ENCODE measurements at places on chromosomes 3 and 15.

GRCh38 chr15:87703327-87704111 is 553.0 kb downstream of the NTRK3 start:
- no peak for DNase-seq

GRCh38 chr3:41163421-41163820 is 35.9 kb upstream of the CTNNB1 start:
- DNase-seq: no peak

GRCh38 chr3:197206913-197207312 is 91.5 kb downstream of the DLG1 start:
- no peak for DNase-seq

DNA sequence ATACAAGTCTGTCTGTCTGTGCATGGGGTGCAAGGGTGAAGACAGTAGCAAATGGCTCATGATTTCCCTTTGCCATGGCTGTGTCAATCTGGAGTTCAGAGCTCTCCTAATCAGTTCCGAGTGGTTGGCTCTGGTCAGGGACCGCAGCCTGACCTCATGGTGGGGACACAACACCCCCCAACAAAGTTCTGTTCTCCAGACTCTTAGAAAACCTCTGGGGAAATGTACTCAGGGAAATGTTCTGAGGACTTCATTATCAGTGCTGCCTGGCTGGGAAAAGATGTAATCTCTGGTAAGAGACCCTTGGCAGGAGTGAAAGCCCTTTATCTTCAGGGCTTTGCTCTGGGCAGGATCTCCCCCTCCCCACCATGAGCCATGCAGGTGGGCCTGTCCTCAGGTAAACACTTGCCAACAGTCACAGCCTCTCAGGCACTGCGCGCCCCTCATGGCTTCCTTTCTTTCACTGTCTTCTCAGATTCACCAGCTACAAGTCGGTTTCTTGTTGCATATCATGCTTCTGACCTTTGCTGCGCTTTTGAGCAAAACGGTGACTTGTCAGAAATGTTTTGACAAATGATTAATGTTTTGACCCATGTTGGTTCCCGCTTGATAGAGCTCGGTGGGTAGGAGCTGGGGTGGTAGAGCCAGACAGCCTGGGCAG is 95.5 kb downstream of the ST6GAL1 start:
- peak; percentile 61 for DNase-seq

DNA sequence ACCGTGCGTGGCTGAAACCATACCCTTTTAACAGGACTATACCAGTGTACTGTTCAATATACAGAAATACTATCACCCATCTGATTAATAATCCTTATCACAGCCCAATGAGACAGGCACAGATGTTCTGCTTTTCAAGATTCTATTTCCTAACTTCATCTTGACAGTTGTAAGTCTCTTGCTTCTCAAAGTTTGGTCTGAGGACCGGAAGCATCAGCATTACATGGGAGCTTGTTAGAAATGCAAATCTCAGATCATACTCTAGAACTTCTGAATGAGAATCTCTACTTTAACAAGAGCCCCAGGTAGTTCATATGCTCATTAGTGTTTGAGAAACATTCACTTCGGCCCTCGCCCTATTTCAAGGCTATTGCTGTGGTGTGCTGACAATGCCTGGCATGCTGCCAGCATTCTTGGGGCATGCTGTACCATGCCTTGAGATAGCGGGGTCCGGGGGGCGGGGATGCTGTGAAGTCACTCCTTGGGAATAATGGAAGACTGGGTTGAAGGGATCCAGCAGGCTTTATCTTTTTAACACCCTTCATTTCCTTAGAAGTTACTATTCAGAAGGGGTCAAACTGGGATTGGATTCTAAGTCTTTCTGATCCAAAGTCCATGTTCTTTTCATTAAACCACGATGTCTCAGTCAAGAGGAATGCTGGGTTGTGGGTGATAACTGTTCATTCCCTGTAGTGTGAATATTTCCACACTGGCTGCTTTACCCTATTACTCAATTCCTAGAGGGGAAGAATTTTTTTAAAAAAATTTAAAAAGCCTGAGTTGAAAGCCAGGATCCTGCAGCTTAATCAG is 194.7 kb downstream of the LPP start:
- no peak for DNase-seq

- no peak for DNase-seq
Measured at GRCh38 chr15:69843276-69843899, 254.3 kb downstream of the TLE3 start.

GRCh38 chr15:88083811-88084760 is 172.5 kb downstream of the NTRK3 start:
- no peak for DNase-seq

- DNase-seq: no peak
Measured at GRCh38 chr3:83632526-83632925, 1326.3 kb upstream of the CADM2 start.

GRCh38 chr3:120909602-120909878 is 1.5 kb downstream of the STXBP5L start:
- DNase-seq: no peak

GRCh38 chr3:47473391-47473790 is 2.4 kb downstream of the SCAP start:
- DNase-seq: no peak

- DNase-seq: no peak
Measured at GRCh38 chr3:54792584-54792983, 135.3 kb downstream of the LRTM1 start.

GRCh38 chr3:195269375-195270078 is 1.4 kb downstream of the XXYLT1 start:
- no peak for DNase-seq

DNA sequence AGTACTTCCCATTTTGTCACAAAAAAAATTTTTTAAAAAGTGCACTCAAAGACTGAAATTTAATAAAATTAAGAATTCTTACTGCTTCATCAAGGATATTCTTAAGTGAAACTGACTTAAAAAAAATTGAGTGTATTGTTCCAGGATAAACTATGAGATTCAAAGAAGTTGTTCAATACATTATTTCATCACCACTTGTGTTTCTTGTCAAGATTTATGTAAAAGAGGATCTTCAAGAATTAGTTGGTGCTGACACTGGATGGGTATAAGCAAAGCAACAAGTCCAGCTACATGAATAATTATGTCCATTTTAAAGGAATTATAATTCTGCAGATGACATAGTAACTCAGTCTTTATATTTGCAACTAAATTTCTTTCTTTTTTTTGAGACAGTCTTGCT is 4.3 kb upstream of the AP4E1 start:
- DNase-seq: no peak

GRCh38 chr15:52697051-52697450 is 17.9 kb upstream of the ATOSA start:
- DNase-seq: no peak

GRCh38 chr3:195893516-195893915 is 14.8 kb downstream of the TNK2 start:
- no peak for DNase-seq

- DNase-seq: no peak
Measured at GRCh38 chr3:25588441-25589103, 76.1 kb downstream of the TOP2B start.

DNA sequence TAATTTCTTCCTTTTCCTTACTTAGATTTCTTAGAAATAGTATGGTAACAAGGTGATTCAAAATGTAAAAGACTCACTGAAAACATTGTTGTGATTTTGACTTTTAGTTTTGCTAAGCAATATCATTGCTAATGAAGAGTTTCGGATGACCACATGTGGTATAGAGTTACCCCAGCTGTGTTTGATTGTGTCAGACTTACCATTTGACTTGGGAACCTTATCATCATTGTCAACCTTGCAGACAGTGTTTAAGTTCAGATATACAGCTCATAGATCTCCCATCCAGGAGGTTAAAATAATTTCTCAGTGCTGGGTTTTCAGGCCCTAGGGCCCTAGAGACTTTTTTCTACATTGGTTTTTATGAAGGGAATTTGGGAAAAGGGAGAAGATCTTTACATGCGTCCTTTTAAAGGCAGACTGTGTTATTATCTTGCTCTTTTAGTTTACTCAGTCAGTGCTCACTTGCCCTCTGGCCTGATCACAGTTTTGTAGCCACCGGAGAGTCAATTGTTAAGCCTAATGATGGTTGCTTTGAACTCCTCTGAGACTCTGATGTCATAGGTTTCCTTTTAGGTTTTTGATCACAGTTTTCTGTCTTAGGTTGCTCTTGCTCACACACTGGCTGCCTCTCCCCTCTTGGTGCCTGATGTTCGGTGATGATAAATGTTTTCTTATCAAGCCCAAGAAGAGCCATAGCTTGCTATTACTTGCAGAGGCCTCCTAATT is 133.5 kb upstream of the ZPLD1 start:
- no peak for DNase-seq

- no peak for DNase-seq
Measured at GRCh38 chr3:30042916-30043555, 563.4 kb upstream of the TGFBR2 start.

- no peak for DNase-seq
Measured at GRCh38 chr3:46477756-46478155, 13.1 kb upstream of the LTF start.

- DNase-seq: peak; percentile 30
Measured at GRCh38 chr15:43268111-43269105, 1.7 kb upstream of the TGM5 start.

DNA sequence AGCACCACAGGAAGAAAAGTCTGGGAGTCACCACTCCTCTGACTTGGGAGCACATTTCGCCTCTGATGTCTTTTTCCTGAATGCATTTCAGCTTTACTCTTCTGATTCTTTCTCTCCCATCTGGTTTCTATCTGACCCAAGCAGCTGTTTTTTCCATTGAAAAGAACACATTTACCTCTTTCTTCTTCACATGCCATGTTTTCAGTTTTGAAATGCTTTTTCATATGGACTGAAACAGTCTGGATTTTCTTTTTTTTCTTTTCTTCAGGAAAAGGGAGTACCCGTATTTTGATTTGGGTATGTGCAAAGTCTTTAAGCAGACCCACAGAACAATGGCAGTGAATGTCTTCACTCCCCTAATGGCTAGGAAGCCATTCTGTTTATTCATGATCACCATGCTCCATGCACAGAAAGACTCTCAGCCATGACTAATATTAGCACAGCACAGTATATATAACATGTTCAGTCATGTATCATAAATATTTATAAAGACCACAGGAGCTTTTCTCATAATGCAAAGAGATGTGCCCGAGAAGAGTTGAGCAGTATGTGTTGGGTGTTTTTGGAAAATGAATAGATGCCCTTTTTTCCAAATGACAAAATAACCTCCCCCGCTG is 82.7 kb upstream of the LRIG1 start:
- DNase-seq: no peak

GRCh38 chr3:128563439-128563838 is 70.4 kb upstream of the GATA2 start:
- no peak for DNase-seq

DNA sequence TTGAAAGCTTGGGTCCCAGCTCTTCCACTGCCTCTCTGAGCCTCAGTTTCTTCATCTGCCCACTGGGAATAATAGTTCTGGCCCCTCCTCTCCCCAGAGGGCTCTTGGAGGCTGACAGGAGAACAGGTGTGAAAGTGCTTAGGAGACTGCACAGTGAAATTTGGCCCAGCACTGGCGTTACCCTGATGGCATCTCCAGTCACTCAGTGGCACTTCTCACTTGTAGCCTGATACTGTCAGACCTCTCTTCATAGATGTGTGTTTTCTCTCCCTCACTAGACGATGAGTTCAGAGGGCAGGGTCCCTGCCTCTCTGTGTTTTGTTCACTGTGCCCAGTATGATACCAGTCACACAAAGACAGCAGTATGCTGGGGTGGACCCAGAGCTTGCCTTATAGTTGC is 22.2 kb upstream of the IGDCC3 start:
- no peak for DNase-seq

GRCh38 chr3:53113293-53114010 is 16.8 kb downstream of the RFT1 start:
- DNase-seq: no peak

GRCh38 chr3:134846911-134847317 is 51.9 kb downstream of the EPHB1 start:
- DNase-seq: no peak

DNA sequence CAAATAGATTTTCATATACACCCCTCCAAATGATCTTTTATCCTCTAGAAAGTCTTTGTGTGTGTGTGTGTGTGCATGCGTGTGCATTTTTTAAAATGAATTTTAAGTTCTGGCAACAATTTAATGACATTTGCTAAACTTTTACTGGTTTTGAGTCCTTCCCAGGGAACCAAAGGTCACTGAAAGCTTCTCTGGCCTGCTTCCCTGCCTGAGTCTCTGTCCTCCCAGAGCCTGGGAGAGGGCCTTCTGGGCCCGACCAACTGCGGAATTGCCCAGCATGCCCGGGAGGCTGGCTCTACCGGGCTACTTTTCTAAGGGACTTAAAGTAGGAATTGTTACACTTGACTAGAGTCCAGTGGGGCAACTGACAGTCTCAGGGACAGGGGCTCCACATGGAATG is 7.4 kb upstream of the RBPMS2 start:
- DNase-seq: no peak

DNA sequence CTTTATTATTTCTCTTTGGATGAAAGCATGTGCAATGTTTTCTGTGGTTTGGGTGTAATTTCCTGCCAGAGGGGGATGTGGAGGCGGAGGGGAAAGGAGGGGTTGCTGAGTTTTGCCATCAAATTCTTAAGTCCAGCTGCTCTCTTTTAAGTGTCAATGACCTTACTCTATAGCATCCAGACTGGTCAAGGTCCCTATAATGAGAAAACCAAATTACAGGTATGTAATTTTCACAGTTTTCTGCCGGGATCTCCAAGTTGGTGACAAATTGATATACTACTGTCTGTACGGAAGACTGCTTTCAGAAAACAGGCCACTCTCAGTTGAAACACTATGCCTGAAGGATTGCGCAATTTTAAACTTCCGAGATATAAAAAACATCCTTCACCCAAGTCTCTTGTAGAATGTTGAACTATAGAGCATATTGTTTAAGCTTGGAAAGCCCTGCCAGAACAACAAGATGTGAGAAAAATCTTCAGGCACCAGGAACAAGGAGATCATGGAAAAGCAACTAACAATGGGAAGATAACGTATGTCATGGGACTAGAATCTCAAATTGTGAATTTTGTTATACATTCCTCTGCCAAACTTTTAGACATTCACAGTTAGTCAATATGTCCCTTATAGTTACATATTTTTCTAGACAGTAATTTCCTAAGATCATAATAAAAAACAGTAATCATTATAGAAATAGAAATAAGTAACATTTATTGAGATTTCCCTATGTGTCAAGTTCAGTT is 300.7 kb upstream of the SATB1 start:
- DNase-seq: peak; percentile 71

- no peak for DNase-seq
Measured at GRCh38 chr3:136432685-136433084, 182.5 kb downstream of the PCCB start.

All from activated CD4-positive, alpha-beta T cell treated with anti-CD3 and anti-CD28 coated beads, Interleukin-2, Interleukin-6, amounts not matched to agents 100 ng/mL and 50 ng/mL, durations not matched to agents 16 hours and 8 hours (primary cell).